ENCODE measurements at places on chromosomes 5 and 9. TPM values are rescaled to one million over a fixed set of nuclear protein-coding genes. Genes with fewer than 3 reads are reported as not detected.

The NR2F1-AS1 gene
- total RNA-seq = 0.60 TPM

The PANK3 gene
- total RNA-seq = 23.8 TPM

- no peak for DNase-seq
These were observed 67.4 kb downstream of the RASGRF2 start for GRCh38 chr5:81027481-81028058.

DNA sequence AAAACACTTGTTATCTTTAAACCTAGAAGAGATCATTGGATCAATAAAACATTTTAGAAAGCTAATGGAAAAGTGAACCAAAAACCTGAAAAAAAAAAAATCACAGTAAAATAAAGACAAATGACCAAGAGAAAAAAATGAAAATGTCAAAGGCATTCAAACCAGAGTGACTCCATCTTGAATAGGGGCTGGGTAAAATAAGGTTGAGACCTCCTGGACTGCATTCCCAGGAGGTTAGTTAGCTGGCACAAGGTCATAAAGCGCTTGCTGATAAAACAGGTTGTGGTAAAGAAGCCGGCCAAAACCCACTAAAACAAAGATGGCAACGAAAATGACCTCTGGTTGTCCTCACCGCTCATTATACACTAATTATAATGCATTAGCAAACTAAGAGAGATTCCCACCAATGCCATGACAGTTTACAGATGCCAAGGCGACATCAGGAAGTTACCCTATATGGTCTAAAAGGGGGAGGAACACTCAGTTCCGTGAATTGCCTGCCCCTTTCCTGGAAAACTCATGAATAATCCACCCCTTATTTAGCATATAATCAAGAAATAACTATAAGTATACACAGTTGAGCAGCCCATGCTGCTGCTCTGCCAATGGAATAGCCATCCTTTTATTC is 116.7 kb upstream of the NEK6 start:
- DNase-seq = no peak

DNA sequence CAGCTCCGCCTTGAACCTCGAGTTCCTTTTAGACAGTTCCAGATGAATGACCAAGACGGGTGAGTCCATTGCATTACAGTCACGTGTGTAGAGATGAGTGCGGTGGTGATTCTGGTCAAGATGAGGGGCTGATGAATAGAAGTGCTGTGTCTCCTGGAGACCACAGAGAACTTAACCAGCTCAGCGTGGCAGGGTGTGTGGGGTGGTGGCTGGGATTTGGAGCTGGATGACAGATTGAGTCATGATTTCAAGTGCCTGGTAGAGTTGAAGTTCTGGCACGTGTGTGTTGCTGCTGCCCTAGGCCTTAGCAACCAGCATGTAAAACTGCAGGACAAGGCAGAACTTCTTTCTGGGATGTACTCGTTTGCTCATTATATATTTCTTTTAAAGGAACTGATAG is 53.3 kb downstream of the PRRC2B start:
- no peak for DNase-seq

- no peak for DNase-seq
These were observed 118.8 kb downstream of the BOD1 start for GRCh38 chr5:173497685-173498084.

The CCDC192 gene
- not detected for total RNA-seq

- no peak for DNase-seq
These were observed 468.9 kb downstream of the DTWD2 start for GRCh38 chr5:118519466-118519865.

DNA sequence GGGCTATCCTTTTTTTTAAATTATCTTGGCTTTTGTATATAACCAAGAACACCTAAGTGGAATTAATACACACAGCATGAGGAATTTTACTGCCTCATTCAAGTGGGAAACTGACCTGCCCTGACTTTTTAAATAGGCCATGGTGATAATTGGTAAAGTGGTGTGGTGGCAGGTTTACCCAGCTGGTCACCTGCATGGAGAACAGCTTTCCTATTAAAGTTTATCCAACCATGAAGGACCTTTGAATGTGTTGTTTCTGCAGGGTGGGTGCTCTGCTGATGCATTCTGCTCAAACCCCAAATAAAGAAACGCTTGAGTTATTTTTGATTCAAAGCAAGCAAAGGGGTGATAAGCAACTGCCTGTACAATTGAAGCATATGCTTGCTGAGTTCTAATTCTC is 261.0 kb upstream of the GRIN3A start:
- DNase-seq = no peak

The PCDHGA11 gene
- 4.5 TPM for total RNA-seq

DNA sequence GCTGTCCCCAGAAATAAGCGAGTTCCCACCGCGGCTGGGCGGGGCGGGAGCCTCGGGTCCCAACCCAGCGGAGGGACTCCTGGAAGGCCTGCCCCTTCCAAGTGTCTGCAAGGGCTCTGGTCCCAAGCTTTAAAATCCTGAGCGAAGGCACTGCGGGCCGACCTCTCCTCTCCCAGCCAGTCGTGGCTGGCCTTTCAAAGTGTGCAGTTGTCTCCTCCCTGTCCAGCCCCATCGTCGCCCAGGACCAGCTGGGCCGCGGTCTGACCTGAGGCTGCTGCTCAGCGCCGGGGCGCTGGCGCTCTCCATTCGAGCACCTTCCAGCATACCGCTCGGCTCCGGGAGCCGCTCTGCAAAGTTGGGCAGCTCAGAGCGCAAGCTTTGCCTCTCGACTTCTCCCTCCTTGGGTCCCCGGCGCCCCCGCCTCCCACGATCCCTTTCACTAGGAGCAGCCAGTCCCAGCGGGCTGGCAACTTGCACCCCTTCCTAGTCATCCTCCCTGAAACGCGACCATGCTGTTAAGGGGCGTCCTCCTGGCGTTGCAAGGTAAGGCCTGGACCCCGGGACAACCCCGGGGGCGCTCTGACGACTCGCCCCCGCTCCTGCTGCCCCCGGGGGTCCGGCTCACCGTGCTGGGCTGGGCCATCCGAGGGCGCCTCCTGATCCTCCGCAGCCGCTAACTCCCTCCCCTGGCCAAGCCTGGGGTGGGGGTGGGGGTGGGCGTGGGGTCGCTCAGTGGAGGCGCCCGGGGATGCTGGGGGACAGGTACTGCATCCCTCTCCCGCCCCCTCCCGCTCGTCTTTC is at the start of gene MAMDC2:
MAMDC2 (plus strand) TSS at position 160 of the 801 bp plus-strand sequence; CDS start at position 510, 350 bp downstream.
- peak; percentile 83 for DNase-seq

The PIP5KL1 gene
- not detected for total RNA-seq

DNA sequence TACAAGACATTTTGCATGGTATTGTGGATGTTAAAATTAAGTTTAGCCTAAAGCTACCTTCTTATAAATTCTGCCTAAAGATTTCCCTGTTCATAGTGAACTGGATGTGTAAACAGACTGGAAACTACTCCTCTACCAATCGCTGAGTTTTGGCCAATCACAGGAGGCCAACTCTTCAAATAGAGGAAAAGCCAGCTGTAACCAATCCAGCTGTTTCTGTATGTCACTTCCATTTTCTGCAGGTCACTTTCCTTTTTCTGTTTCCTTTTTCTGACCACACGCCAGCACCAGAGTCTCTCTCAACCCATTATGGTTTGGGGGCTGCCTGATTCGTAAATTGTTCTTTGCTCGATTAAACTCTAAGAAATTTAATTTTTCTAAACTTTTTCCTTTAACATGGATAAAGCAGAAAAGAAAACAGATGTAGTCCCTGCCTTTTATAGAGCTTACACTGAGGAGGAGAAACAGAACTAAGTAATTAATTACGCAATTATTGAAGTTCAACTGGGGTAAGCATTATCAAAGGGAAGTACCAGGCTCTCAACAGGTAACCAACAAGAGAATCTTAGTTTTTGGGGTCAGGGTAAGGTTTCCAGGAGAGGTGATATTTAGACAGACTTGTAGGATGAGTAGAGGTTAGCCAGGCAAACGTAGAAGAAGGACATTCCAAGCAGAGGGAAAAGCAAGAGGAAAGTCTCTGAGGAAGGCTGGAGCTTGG is 27.7 kb downstream of the RANBP3L start:
- DNase-seq = no peak

- no peak for DNase-seq
These were observed 293.1 kb downstream of the ZSWIM6 start for GRCh38 chr5:61625137-61625561.

The BTNL3 gene
- not detected for total RNA-seq

DNA sequence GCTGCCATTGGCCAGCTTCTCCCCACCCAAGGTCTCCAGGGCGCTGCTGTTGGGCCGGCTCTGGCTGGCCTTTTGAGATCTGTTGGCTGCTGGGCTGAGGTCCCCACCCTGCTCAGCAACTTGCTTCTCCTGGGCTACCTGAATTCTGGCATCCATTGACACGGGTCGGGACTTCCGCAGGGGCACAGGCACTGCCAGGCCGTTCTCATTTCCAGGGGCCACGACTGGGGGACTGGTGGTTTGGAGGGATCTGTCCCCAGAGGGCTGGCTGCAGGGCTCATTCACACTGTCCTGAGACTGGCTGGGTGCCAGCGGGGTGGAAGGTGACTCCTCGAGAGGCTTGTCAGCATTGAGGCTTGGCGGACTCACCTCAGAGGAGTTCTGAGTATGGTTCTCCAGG is 87.1 kb upstream of the FBXW11 start:
- DNase-seq = no peak

The GARIN3 gene
- total RNA-seq = not detected

DNA sequence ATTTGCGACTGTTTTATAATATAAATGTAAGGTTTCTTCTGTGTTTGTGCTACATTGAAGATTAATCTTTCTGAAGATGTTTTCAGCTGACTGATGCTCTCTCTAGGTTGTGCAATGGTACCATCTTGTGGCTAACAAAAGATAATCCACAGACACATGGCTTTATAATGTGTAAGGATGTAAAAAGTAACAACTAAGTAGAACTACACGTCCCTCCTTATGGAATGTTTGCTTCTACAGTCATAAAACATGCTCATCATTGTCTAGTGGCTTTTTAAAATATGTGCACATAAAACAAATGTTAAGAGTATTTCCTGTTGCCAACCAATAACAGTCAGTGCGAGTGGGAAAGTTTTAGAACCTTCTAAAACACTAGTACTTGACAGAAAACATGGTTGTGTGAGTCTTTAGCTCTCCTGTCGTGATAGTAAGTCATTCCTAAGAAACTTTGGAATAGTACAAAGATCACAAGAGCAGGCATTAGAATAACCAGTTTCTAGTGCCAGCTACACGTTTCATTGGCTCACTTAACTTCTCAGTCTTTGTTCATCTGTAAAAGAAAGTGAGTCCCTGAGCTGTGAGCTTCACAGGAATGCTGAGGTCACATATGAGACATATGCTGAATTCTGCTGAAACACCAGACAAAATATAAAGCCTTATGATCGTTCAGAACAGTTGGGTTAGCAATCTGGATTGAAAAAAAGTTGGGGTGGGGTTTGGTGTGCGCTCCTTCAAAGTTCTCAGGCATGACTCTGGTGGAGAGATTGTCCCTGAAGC is 75.7 kb upstream of the GLIS3 start:
- DNase-seq = no peak

The TEX53 gene
- not detected for total RNA-seq

DNA sequence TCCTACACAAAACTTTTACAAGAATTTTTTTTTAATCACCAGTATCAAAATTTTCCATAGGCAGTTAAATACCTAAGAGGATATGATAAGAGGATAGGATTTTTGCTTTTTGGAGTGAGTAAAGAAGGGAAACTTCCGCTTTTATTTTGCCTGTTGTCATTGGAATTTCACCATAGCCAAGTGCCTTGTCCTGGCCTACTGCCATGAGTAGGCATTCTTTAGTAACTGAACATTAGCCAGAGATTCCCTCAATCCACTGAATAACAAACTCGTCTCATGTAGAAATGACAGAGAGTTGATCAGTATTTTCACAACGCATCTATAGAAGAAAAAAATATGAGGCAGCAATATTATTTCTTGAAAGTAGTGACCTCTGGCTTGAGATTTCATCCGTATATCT is 289.6 kb upstream of the ADAMTSL1 start:
- no peak for DNase-seq

DNA sequence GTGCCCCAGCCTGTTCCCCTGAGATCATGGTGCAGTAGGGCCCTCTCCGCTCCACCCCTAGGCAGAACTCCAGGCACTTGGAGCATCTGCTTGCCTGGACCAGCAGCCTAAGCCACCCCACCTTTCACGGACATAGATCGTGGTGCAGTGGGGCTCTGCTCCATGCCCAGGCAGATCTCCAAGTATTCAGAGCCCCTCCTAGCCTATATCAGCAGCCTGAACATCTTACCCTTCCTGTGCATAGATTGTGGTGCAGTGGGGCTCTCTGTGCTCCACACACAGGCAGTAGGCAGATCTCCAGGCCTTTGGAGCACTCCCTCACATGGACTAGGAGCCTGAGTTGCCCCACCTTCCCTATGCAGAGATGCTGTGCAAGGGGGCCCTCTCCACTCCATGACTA is 103.0 kb downstream of the GLIS3 start:
- DNase-seq = no peak

DNA sequence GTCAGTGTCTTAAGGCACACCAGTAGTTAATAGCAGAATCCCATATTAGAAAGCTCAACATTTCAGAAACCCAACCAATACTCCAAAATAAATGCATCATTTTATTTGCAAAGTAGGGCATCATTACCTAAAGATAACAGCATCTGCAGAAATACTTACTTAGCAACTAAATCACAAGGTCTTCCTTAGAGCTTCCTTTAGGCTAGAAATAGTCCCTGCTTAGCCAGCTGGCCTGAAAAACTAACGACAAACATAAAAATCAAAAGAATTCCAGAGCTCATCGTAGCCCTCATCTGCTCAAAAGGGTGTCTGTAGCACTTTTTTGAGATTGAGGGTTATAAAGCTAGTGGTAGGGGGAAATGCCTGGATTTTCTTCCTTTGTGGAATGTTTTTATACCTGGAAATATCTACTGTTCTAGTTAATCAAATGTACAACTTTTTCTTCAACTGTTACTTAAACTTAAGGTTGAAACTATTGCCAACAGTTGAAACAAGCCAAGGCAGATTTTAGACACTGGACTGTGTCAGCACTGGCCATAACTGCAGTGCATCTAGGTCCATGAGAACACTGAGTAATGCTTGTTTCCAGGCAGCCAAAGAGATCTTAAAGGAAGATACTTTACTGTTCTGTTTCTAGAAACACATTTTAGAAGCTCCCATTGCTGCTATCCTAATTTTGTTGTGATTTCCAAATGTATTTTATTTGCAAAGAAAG is 129.4 kb upstream of the RASA1 start:
- no peak for DNase-seq

The C6 gene
- 73.3 TPM for total RNA-seq

DNA sequence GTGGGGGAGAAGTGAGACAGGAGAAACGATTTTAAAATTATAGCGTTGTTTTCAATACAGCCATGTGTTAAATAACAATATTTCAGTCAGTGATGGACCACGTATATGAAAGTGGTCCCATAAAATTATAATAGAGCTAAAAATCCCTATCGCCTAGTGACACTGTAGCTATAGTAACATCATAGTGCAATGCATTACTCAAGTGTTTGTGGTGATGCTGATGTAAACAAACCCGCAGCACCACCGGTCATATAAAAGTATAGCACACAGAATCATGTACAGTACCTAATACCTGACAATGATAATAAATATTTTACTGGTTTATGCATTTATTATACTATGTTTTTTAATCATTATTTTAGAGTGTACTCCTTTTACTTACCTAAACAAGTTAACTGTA is 407.4 kb upstream of the SEMA6A start:
- no peak for DNase-seq

GRCh38 chr9:136808806-136809158 is 1.0 kb downstream of the RABL6 start:
- DNase-seq = no peak

The N4BP3 gene
- total RNA-seq = 2.9 TPM

The SPATA31A3 gene
- not detected for total RNA-seq

The STKLD1 gene
- 0.27 TPM for total RNA-seq

GRCh38 chr9:36725777-36726356 is 153.2 kb downstream of the MELK start:
- no peak for DNase-seq

The QRFP gene
- not detected for total RNA-seq

The CENPH gene
- total RNA-seq = 3.6 TPM

The ADAMTSL1 gene
- total RNA-seq = 1.9 TPM

The ANKRD20A1 gene
- total RNA-seq = 1.7 TPM

Measured in Right ventricle myocardium inferior (tissue), 1 donor.